T-cell (primary cell): ENCODE measurements at places on chromosomes 2 and 18. TPM values are rescaled to one million over a fixed set of nuclear protein-coding genes. Genes with fewer than 3 reads are reported as not detected.

RESP18 gene
- not detected for total RNA-seq

CCDC121 gene
- 1.4 TPM for total RNA-seq

HOXD3 gene
- total RNA-seq: not detected

ESPNL gene
- not detected for total RNA-seq

C1GALT1C1L gene
- total RNA-seq: not detected
